ENCODE measurements at places on chromosomes 12 and 14. TPM values are rescaled to one million over a fixed set of nuclear protein-coding genes. Genes with fewer than 3 reads are reported as not detected.

DNA sequence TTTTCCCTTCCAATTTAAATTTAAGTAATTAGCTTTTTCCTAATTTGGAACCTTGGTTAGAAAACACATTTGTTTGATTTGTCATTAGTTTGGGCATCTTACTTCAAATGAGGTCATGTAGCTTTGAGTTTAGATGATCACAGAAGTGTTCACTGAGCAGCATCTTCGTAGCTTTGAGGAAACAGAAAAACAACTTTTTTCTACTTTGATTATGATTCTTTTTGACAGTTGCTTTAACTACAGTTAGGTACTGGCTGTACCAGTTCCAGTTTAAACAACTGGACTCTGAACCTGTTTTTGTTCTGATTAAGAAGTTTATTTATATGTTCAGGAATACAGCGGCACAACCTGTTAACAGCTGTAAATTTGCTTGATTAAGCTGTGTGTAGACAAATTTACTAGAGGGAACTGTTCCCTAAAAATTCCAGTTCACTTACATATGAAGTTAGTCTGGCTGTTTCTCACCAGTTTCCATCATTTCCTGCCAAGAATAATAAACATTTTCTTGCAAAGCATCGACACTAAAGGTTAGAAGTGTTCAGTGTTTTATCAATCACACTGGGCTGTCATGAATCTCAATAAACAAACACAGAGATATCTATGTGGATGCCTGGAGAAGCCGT, 191.9 kb downstream of the RAD51B start:
- no peak for DNase-seq
- H3K4me3 ChIP-seq = no peak overlapping the region
- H3K36me3 ChIP-seq = no peaks in the 10 kb centered on the region

DNA sequence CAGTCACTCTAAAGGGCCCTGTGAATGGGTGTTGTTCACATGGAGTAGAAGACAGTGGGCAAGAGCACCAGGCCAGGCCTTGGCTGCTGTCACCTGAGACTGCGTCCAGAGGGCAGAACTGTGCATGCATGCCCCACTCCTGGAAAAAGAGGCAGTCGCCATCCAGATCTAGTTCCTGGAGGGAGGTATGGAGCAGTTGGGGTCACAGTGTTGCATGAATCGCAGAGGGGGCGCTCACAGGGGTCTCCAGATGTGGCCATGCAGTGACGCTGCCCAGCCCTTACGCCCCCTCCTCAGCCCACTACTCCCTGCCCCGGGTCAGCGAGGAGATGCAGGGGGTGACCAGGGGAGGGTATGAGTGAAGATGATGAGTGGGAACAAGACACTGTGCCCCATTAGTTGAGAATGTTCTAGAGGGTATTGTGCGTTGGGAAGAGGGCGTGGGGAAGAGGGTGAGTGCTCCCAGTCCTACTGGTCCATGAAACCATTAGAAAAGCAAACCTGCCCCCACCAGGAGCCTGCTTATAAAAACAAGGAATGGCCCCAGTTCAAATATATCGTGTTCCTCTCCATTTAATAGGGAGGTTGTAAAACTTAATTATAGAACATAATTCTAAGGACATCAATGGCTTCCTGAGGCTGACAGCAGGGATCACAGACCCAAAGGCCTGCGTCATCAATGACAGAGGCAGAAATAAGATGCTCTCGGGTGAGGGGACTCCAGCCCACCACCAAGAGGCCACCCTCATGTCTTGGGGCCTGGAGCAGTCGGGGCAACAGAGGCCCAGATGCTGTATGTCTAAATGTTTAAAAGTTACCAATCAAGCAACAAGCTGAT, 32.2 kb upstream of the BCL7A start:
- H3K27me3 ChIP-seq = no peaks in the 10 kb centered on the region
- DNase-seq = no peak
- H3K4me1 ChIP-seq = peaks cover 23% of the 10 kb centered on the region
- no peak overlapping the region for H3K4me3 ChIP-seq
- no peak overlapping the region for H3K27ac ChIP-seq

DNA sequence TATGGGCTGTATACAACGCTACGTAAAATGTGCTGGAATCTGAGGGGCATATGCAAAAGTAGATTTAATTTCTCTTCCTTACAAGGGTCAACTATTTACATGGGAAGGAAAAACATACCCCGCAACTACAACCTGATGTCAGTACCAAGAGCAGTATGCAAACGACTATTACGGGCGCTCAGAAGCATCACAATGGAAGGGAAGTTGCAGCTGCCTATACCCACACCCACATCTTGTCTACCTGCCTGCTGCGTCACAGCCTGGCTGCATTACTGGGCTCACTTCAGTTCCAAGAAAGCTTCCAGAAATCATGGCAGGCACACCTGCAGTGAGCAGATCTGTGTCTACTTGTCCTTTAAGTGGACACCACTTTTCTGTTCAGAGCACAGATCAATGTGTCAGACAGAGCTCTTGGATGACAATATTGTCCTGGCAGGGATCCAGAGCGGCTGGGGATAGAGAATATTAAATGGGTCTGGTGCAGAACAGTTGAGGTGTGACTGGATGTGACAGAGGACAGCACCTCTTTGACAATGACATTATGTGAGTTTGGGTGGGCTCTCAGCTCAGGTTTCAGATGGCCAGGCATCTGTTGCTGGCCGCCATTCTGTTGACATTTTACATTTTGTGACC, 41.5 kb upstream of the GNG2 start:
- no peaks in the 10 kb centered on the region for H3K36me3 ChIP-seq
- H3K27me3 ChIP-seq = no peaks in the 10 kb centered on the region
- no peak overlapping the region for H3K27ac ChIP-seq
- no peak for DNase-seq
- H3K4me1 ChIP-seq = no peaks in the 10 kb centered on the region

P2RX7 gene
- 2.2 TPM for total RNA-seq

RNASE3 gene
- not detected for total RNA-seq

DNA sequence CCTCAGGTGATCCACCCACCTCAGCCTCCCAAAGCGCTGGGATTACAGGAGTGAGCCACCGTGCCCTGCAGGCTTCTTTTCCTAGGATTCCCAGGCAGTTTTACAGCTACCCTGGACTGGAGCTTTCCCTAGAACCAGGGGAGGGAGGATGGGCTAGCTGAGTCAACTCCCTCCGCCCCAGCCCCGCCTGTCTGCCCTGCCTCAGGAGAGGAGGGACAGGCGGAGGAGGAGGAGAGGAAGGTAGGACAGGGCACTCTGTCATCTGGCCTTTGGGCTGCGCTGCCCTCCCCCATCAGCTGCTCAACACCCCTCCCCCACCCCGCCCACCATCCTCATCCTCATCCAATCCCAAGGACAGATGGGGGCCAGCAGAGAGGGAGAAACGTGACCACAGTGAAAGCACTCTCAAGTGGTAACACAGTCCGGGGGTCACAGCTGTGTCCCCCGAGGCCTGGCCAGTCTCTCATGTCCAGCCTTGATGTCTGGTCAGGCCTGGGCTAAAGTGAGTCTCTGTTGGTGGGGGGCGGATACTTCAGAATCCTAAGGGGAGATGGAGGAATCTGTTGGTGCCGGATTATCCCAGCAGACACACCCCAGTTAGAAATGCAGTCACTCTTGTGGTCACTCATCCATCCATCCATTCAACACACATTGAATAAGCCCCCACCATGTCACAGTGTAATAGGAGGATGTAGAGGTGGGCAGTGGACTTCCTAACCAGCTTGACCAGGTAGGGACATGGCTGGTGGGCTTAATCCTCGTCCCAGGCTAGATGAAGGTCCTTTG, 12.3 kb downstream of the FIGNL2 start:
- H3K27me3 ChIP-seq = peaks cover 8% of the 10 kb centered on the region
- H3K27ac ChIP-seq = no peak overlapping the region
- DNase-seq = no peak
- no peak overlapping the region for H3K4me3 ChIP-seq

DNA sequence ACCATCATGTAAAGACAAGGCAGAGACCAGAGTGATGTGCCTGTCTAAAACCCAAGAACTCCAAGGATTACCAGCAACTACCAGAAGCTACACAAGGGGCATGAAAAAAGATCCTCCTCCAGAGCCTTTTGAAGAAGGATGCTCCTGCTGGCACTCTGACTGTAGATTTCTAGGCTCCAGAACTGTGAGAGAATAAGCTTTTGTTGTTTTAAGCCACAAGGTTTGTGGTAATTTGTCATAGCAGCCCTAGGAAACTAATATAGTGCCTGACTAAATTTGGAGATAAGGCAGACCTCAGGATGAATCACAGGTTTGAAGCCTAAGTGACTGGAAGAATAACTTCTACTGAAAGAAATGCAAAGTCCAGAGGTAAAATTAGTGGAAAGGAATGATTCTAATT, 132.9 kb downstream of the CEP83 start:
- no peaks in the 10 kb centered on the region for H3K4me1 ChIP-seq
- no peaks in the 10 kb centered on the region for H3K27me3 ChIP-seq
- peaks cover 8% of the 10 kb centered on the region for H3K36me3 ChIP-seq
- H3K27ac ChIP-seq = no peak overlapping the region
- H3K4me3 ChIP-seq = no peak overlapping the region

- no peak overlapping the region for H3K27ac ChIP-seq
- no peak for DNase-seq
- H3K4me3 ChIP-seq = no peak overlapping the region
- H3K4me1 ChIP-seq = no peaks in the 10 kb centered on the region
These were observed 36.7 kb upstream of the EGLN3 start for GRCh38 chr14:33987565-33988080.

DNA sequence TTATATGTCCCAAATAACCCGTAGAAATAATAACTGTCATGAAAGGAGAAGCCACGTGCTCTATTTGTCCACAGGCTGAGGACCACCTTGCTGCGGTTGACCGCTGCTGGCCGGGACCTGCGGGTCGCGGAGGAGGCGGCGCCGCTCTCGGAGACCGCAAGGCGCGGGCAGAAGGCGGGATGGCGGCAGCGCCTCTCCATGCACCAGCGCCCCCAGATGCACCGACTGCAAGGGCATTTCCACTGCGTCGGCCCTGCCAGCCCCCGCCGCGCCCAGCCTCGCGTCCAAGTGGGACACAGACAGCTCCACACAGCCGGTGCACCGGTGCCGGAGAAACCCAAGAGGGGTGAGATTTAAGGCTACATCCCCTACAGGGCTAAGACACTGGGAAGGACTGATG, 21.0 kb downstream of the RPGRIP1 start:
- H3K27ac ChIP-seq = no peak overlapping the region
- no peak for DNase-seq
- no peaks in the 10 kb centered on the region for H3K27me3 ChIP-seq
- peaks cover 7% of the 10 kb centered on the region for H3K4me1 ChIP-seq

KRT71 gene
- not detected for total RNA-seq

GRCh38 chr14:61125041-61125866, 144.2 kb downstream of the SLC38A6 start:
- H3K27ac ChIP-seq = no peak overlapping the region
- no peak for DNase-seq
- H3K4me3 ChIP-seq = no peak overlapping the region
- no peaks in the 10 kb centered on the region for H3K36me3 ChIP-seq

- no peak for DNase-seq
- no peaks in the 10 kb centered on the region for H3K27me3 ChIP-seq
- no peak overlapping the region for H3K4me3 ChIP-seq
- H3K27ac ChIP-seq = no peak overlapping the region
- H3K36me3 ChIP-seq = peaks cover 11% of the 10 kb centered on the region
These were observed 115.2 kb downstream of the ITPR2 start for GRCh38 chr12:26717757-26718156.

WDHD1 gene
- 38.7 TPM for total RNA-seq
